Panc1 (cell line): ENCODE measurements at places on chromosomes 16 and 17. TPM values are rescaled to one million over a fixed set of nuclear protein-coding genes. Genes with fewer than 3 reads are reported as not detected.

DNA sequence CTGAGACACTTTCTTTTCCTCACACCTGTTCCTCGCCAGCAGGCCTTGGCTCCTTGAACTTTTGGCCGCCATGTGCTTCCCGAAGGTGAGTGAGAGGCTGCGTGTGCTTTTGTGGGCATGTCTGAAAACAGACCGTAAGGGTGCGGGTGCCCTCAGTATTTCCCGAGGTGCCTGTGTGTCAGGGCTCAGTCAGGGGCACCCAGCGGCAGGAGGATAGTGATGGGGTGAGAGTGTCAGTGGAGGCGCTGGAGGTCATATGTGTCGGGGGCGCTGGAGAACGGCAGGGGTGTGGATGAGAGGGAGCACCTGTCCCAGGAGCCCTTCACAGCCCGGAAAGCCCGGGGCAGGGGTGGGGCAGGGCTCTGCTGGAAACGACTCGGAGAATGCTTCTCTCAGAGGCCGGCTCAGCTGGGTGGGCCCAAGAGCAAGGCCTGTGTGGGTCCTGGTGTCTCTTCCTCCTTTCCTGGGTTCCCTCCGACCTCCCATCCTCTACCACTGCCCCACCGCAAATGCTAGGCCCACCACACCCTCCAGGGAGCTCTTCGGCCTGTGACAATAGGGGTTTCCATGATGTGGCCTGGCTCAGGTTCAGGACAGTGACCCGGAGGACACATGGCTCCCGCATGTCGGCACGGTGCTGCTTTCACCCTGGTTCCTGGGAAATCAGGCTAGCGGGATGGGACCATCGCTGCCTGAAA, 451 bp downstream of the IL32 start:
- no peaks in the 10 kb centered on the region for H3K36me3 ChIP-seq
- no peaks in the 10 kb centered on the region for H3K27me3 ChIP-seq
- no peak overlapping the region for H3K4me3 ChIP-seq

Gene NAGS
- 2.7 TPM for total RNA-seq

DNA sequence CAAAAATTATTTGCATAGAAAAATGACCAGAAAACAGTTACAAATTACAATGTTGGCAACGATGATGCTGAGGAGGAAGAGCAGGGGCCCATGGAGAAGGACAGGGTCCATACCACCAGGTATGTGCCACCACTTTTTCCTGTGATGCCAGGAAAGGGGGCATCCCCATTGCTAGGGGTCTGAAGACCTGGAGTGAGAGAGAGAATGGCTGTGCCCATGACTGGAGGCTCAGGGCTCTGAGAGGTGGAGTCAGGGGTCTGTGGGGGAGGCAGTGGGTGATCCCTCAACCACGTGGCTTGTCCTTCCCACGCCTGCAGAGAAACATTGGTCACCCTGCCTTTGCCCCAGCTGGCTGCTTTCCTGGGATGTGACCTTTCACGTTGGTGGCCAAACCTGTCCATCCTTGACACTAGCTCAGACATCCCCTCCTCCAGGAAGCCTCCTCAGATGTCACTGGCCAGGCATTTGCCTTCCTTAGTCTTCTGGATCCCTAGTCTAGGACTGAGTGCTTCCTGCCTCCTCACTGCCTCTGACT, 51.4 kb downstream of the SOCS1 start:
- DNase-seq, result no peak
- H3K4me3 ChIP-seq, result no peak overlapping the region
- no peaks in the 10 kb centered on the region for H3K36me3 ChIP-seq
- no peaks in the 10 kb centered on the region for H3K27me3 ChIP-seq

GRCh38 chr16:4646773-4647643, 22.4 kb downstream of the MGRN1 start:
- H3K27ac ChIP-seq, result no peak overlapping the region
- H3K27me3 ChIP-seq, result no peaks in the 10 kb centered on the region

Gene COQ9
- 48.5 TPM for total RNA-seq

DNA sequence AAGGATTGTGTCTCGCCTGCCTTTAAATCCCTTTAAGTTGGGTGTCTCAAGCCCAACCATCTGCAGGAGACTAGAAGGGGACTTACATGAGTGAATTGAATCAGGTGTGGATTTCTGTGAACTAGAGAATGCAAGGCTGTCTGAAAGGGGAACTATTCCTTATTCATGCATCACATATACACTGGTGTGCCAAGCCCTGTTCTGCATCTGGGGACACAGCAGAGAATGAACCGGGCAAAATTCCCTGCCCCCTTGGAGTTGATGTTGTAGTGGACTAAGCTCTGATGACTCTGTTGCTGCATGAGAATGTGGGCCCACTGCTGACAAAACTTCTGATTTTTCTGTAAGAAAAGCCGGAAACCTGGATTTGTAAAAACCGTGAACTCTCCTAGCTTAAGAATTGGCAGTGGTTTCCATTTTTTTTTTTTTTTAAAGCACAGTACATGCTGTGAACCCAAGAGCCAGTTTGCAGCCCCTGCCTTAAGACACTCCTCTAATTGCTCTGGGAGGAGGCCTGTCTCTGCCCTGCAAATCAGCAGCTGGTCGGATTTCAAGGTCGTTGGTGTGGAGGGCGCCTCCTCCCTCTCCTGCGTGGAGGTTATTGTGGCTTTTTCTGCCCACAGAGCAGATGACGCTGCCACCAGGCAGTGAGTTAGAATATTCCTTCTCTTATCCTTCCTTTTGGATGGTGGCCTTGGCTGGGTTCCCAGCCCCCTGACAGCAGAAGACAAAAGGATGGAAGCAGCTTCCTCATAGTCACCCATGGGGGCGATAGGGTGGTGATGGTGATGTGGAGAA, 131.0 kb downstream of the PRKCB start:
- DNase-seq, result no peak
- H3K36me3 ChIP-seq, result no peaks in the 10 kb centered on the region
- no peak overlapping the region for H3K27ac ChIP-seq
- no peak overlapping the region for H3K4me3 ChIP-seq
- H3K27me3 ChIP-seq, result peaks cover 7% of the 10 kb centered on the region

DNA sequence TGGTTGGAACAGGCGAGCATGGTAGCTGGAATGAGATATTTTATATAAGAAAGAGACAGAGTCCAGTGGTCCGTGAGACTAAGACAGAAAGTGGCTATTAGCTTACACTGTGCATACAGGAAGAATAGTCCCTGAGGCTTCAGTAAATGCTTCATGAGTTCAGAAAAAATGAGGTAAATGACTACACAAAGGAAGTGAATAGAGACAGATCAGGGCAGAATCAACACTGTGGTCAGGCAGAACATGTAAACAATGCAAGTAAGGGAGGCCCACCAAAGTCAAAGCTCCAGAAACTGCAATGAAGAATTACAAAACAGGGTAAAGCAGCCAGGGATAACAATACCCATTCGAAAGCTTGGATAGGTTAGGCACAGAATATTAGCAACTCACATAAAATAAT, 4.8 kb downstream of the ABCA10 start:
- H3K4me1 ChIP-seq, result no peaks in the 10 kb centered on the region
- DNase-seq, result no peak

DNA sequence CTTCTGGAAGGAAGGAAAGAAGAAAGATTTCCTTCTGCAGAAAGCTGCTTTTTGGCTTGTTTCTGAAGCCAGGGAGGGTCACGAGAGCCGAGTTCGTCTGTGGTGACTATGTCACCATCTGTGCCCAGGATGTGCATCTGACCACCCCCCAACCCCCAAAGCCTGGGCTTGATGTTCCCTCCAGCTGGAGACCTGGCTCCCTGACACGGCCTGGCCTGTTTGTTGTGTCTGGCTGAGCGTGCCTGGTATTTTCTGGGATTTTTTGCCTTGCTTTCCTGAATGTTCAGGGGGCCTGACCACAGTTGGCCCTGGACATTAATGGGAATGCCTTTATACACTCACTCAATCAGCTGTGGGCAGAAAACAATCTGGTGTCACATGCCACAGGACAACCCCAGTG, 38.9 kb downstream of the LGALS9 start:
- no peak for DNase-seq
- no peak overlapping the region for H3K4me3 ChIP-seq
- H3K27ac ChIP-seq, result no peak overlapping the region
- no peaks in the 10 kb centered on the region for H3K4me1 ChIP-seq
- H3K36me3 ChIP-seq, result no peaks in the 10 kb centered on the region
- H3K27me3 ChIP-seq, result no peaks in the 10 kb centered on the region

DNA sequence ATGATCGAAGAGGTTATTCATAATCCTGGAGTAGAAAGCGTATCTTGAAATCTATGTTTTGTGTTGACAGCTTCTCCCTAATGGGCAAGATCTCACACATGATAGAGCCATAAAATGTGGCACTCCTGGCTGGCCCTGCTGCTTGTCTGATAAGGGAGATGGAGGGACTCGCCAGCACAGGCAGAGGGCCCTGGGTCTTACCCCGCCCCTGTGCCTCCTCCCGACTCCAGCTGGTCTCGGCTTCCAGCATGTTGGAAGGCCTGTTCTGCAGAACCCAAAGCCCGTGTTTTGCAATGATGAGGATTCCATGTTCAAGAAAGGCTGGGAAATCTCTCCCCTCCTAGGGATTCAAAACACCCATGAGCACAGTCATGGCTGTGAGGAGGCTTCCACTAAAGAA, 106.7 kb upstream of the SDK2 start:
- H3K27me3 ChIP-seq, result peaks cover 8% of the 10 kb centered on the region; the same call in 1 of the 2 replicates
- DNase-seq, result no peak
- no peaks in the 10 kb centered on the region for H3K4me1 ChIP-seq
- H3K4me3 ChIP-seq, result no peak overlapping the region
- no peaks in the 10 kb centered on the region for H3K36me3 ChIP-seq

Gene EVI2A
- total RNA-seq, result not detected

- peaks cover 5% of the 10 kb centered on the region; the same call in 1 of the 2 replicates for H3K4me1 ChIP-seq
- H3K27ac ChIP-seq, result no peak overlapping the region
- no peaks in the 10 kb centered on the region for H3K36me3 ChIP-seq
These were observed 6.8 kb downstream of the FAM83G start for GRCh38 chr17:18997650-18998196.
